ENCODE measurements at places on chromosomes 3 and 15.
A peak's percentile ranks its signal among the peaks of the same experiment; 100 is the strongest.

- peak; percentile 43 for DNase-seq
Observed at GRCh38 chr3:153130312-153130977, 31.6 kb upstream of the RAP2B start.

GRCh38 chr3:196735751-196736150 is 3.9 kb upstream of the PAK2 start:
- no peak for DNase-seq

DNA sequence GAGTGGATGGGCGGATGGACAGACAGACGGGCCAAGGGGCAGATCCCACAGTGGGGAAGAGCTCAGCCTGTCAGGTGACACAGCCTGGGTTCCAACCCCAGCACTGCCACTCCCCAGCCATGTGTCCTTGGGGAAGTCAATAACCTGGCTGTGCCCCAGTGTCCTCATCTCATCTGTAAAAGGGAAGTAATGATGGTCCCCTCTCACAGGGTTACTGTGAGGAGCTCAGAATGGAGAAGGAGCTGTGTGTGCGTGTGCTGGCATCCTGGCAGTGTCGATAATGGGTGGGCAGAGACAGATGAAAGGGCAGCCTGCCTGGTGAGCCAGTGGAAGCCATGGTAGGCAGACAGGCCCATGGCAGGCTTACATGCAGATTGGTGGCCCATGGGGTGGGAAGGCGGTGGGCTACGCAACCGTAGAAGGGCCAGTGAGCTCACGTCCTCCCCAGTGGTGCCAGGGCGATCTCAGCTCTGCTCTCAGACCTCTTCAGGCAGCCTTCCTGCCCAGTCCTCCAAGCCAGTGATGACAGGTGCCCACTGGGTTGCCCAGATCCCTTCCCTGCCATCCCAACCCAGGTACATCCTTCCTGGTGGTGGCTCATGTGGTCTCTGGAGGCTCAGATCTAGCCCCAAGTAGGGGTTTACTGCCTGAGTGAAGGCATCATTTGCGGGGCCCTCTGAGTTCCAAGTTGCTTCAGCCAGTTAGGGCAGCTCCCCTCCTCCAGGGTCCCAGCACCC is 2.3 kb upstream of the DNAJB8 start:
- no peak for DNase-seq

GRCh38 chr3:308597-309321 is 112.2 kb downstream of the CHL1 start:
- DNase-seq: no peak

DNA sequence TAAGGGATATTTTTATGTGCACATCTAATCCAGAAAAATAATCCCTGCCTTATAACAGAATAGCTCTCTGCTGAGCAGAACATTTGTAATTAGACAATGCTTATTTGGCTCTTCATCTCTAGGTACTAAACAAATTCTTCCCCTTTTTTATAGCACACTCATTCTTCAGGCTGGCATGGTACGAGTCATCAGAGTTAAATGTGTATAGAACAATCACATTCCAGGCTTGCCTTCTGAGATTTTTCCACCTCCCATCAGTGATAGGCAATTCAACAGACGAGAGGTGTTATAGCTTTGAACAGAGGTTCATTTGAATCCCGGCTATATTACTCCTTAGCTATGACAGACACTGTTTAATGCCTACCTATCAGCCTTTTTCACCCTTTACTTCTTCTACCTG is 21.4 kb upstream of the SPPL2A start:
- no peak for DNase-seq

DNA sequence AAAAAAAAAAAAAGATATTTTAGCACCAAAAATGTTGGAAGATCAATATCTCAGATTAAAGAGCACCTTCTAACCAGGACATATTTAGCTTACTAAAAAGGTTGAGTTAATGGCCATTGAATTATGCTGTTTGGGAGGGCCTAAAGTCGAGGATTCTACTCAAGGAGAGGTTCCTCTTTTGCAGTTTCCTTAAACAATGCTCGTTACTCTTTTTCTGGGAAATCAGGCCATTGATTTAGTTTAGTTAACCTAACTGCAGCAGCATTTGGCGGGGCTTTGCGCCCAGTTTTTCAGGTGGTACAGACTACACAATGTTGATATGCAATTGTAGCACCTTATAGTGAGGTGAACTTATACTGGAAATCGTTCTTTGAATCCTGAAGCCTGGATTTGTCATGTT is 6.8 kb downstream of the ABHD2 start:
- DNase-seq: no peak

GRCh38 chr3:110413266-110413665 is 658.4 kb upstream of the NECTIN3 start:
- DNase-seq: no peak

DNA sequence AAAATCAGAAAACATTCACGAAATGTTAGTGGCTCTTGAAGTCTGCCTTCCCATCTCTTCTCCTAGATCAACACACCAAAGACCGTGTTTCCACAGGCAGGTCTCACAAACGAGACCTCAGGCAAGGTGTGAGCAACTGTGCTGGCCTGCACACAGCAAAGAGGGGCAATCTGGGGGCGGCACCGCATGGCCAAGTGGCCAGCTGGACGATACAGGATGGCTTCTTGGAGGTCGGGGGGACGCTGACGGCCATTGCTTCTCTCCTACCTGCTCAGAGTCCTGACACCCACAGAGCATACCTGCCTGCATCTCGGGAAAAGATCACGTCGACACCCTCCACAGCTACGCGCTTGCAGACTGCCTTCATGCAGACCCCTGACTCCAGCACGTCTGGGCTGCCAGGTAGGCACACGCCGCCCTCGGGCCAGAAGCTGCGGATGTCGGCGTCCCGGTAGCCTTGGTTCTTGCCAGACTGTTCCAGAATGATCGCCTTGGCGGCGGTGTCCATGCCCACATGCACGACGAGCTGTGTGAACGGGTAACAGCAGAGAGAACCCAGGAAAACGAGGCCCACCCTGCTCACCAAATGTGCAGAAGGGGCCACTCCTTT is 38.4 kb downstream of the PGPEP1L start:
- DNase-seq: no peak
